ENCODE measurements at places on chromosomes 3 and 15. TPM values are rescaled to one million over a fixed set of nuclear protein-coding genes. Genes with fewer than 3 reads are reported as not detected.

The PLA1A gene
- total RNA-seq = 2.5 TPM

The TRH gene
- total RNA-seq = not detected

The TRIM69 gene
- 14.4 TPM for total RNA-seq

The UBXN7 gene
- 19.0 TPM for total RNA-seq

The CDC25A gene
- 0.44 TPM for total RNA-seq

- H3K4me1 ChIP-seq = no peaks in the 10 kb centered on the region
- DNase-seq = peak; percentile 47
- no peaks in the 10 kb centered on the region for H3K36me3 ChIP-seq
- peak overlapping the region; percentile 92 for H3K27ac ChIP-seq
- H3K4me3 ChIP-seq = peak overlapping the region; percentile 56
Measured at GRCh38 chr15:96326328-96327154, 4.0 kb upstream of the NR2F2 start.

DNA sequence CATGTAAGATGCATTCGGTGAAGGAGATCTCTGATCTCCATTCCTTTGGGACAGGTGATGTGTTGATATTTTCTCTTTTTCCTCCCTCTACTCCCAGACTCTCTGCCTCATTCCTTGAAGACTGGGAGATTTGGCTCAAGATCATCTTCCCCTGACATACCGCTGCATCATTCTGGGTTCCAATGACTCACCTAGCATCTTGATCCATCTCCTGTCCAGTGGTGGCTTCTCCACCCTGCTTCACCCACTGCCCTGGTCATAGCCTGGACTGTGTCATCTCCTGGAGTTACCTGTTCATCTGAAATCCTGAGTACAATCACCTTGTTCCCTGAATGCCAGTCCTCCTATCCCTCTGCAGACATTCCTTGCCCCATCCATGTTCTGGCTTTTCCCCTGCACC is 57.4 kb upstream of the TRAK1 start:
- no peaks in the 10 kb centered on the region for H3K27me3 ChIP-seq
- no peak overlapping the region for H3K4me3 ChIP-seq
- no peak for DNase-seq
- no peaks in the 10 kb centered on the region for H3K36me3 ChIP-seq
- peaks cover 46% of the 10 kb centered on the region for H3K4me1 ChIP-seq

- H3K27ac ChIP-seq = no peak overlapping the region
- no peak for DNase-seq
- no peak overlapping the region for H3K4me3 ChIP-seq
Measured at GRCh38 chr3:191170097-191170496, 28.9 kb upstream of the OSTN start.

GRCh38 chr3:165788531-165788930 is 48.7 kb downstream of the BCHE start:
- no peak for DNase-seq
- no peak overlapping the region for H3K27ac ChIP-seq

GRCh38 chr15:57537072-57537471 is 54.6 kb upstream of the MYZAP start:
- H3K4me3 ChIP-seq = no peak overlapping the region
- no peaks in the 10 kb centered on the region for H3K4me1 ChIP-seq
- DNase-seq = no peak
- H3K36me3 ChIP-seq = no peaks in the 10 kb centered on the region

- no peaks in the 10 kb centered on the region for H3K4me1 ChIP-seq
- H3K4me3 ChIP-seq = no peak overlapping the region
- H3K27ac ChIP-seq = no peak overlapping the region
- H3K36me3 ChIP-seq = no peaks in the 10 kb centered on the region
- H3K27me3 ChIP-seq = no peaks in the 10 kb centered on the region
Measured at GRCh38 chr15:44435893-44436667, 8.7 kb downstream of the CTDSPL2 start.

DNA sequence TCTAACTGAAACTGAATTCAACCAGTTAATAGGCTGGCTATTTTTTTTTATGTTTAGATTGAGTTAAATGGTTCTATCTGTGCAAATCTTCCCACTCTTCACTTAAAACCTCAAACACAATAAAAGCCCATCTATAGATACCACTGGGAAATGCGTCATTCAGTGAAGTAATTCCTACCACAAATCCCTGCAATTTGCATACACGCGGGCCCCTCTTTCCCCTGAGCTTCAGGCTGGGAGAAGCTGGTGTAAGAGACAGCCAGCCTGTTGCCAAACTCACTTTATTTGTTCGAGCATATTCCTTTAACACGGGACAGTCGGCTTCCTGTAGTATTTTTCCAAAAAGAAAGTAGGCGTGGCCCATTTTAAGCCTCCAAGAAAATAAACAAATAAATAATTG is 26.0 kb upstream of the MCTP2 start:
- no peak overlapping the region for H3K4me3 ChIP-seq
- no peaks in the 10 kb centered on the region for H3K36me3 ChIP-seq
- H3K4me1 ChIP-seq = no peaks in the 10 kb centered on the region
- DNase-seq = no peak
- H3K27me3 ChIP-seq = no peaks in the 10 kb centered on the region

- H3K4me3 ChIP-seq = no peak overlapping the region
- peaks cover 12% of the 10 kb centered on the region for H3K4me1 ChIP-seq
- H3K27ac ChIP-seq = peak overlapping the region; percentile 25
- H3K36me3 ChIP-seq = no peaks in the 10 kb centered on the region
- no peaks in the 10 kb centered on the region for H3K27me3 ChIP-seq
Measured at GRCh38 chr3:171777596-171777995, 32.7 kb downstream of the PLD1 start.

GRCh38 chr3:9864200-9864927 is 15.7 kb downstream of the CIDEC start:
- H3K27ac ChIP-seq = peak overlapping the region; percentile 75
- peak; percentile 67 for DNase-seq
- no peaks in the 10 kb centered on the region for H3K27me3 ChIP-seq
